ENCODE measurements at places on chromosomes 1 and 21.

DNA sequence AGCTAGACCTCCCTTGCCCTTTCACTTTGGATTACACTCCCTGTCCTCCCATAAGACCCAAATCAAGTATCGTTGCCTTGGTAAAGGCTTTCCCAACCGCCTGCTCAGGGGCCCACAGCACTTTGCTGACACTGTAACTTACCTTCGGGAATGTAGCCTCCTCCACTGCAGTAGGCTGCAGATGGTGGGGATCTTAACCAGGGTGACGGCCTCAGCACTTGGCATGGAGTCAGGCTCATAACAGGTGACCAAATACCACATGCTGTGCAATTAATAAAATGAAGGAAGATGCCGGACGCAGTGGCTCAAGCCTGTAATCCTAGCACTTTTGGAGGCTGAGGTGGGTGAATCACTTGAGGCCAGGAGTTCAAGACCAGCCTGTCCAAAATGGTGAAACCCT, 88.7 kb upstream of the IRF2BP2 start:
- DNase-seq = no peak

DNA sequence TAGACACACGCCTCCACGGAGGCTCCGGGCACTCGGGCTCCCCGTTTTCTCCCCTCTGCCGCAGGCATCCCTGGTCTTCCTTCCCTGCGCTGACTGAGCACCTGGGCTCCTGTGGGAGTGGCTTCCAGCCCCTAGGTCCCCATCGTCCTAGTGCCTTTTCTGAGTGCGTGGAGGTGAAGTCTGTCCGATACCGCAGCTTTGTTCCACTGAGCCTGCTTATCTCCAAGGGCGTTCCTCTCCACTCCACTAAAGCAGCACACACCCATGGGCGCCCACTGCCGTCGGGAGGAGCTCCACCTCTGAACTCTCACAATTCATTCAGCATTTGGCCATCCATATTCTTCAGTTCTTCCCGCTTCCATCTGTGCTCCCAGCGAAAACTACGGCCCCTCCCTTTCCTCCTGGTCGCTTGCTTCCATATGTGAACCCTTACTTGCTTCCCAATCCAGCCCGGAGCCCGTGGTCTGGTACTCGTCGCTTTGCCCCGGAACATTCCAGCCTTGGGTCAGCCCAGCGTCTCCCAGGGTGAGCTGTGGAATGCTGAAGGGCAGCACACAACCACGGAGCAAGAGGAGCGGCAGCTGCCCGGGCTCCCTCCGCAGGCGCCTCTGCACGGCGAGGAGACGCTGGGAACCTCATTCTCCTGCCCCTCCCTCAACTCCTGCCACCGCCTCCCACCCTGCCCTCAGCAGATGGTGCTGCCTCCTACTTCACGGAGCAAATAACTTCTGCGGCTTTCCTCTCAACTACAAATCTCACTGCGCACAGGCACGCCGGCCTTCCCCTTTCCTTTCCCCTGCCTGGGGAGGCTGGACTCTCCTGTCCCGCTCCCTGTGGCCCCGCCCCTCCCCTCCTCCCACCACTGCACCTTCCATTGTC, 27.5 kb downstream of the ATP8B2 start:
- peak; percentile 34 for DNase-seq

DNA sequence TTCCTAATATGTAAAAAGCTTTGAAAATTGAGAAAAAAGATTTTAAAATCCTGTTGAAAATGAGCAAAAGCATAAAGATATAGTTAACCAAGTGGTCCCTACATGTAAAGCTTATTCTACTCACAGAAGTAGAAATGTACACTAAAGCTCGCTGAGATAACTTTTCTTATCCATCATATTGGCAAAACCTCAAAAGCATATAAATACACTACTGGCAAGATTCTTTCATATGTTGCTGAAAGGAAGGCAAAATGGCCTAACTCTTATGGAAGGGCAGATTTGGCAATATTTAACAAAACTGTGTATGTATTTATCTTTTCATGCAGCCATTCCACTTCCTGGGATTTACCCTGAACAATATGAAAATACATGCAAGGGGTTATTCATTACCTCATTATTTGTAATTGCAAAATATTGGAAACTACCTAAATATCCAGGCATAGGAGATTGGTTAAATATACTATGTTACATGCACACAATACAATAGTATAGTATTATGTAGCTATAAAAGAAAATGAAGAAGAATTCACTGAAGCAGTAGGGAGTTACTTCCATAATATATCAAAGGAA, 43.2 kb upstream of the LYPLAL1 start:
- no peak for DNase-seq

- DNase-seq = peak; percentile 99
These were observed 2.1 kb downstream of the VCAM1 start for GRCh38 chr1:100721526-100722207.

DNA sequence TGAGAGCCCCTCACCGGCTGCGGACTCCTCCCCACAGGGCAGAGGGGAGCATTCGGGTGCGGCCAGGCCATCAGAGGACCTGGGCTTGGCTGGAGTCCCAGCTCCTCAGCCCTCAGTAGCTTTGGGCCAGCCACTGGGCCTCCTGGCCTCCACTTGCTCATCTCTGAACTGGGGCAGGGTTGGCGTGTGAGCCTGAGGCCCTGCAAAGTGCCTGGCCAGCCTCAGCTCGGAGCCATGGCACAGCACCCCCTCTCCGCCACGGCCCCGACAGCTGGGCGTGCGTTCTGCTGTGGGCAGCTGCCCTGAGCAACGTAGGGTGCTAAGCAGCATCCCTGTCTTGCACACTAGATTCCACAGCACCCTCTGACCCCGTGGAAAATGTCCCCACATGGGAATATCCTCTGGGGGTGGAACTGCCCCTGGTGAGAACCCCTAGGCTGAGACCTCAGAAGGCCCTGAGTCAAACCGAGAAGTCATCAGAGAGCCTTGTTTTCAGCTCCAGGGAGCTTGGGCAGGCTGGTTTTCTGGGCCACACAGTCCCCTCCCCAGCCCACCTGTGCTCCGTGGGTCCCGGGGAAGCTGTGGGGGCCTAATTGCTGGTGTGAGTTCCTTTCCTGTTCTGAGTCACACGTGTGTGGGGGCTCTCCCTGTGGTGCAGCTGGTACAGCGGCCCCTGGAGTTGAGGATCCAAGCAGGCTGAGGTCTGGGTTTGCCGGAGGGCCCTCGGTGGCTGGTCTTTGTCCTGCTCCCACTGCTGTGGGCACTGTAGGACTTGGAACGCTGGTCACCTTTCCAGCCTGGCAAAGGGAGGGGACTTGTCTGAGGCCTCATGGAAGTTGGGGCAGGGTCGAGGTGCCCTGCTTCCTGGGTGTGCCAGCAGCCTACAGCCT, 24.5 kb downstream of the TP73 start:
- no peak for DNase-seq

- no peak for DNase-seq
These were observed 2208.6 kb downstream of the MRPL39 start for GRCh38 chr21:23398726-23399125.

DNA sequence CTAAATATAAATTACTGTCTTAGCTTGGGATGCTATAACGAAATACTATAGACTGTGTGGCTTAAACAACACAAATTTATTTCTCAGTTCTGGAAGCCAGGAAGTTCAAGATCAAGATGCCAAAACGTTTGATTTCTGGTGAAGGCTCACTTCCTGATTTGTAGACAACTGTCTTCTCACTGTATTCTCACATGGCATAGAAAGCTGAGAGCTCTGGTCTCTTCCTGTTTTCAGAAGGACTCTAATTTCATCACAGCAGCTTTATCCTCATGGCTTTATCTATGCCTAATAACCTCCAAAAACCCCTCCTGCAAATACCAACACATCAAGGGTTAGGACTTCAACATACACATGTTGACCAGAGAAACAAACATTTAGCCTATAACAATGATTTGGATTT, 1795.5 kb downstream of the MRPL39 start:
- DNase-seq = no peak

DNA sequence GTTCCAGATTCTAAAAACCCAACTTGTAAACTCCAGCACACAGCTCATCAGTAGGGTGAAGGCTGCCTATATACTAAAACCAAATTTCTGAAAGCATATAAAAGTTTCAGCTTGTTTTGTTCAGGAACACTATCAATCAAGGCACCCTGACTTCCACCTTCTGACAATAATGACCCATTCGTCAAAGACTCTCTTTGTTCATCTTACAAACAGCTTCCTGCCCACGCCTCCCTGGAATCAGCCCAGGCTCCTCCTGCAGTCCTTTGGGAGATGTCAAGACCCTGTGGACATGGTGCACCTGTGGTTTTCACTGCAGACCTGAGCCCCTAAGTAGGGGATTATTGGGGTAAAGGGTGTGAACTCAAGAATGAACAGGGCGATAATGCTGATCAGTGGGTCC, 178.9 kb upstream of the CAMK1G start:
- DNase-seq = peak; percentile 49

DNA sequence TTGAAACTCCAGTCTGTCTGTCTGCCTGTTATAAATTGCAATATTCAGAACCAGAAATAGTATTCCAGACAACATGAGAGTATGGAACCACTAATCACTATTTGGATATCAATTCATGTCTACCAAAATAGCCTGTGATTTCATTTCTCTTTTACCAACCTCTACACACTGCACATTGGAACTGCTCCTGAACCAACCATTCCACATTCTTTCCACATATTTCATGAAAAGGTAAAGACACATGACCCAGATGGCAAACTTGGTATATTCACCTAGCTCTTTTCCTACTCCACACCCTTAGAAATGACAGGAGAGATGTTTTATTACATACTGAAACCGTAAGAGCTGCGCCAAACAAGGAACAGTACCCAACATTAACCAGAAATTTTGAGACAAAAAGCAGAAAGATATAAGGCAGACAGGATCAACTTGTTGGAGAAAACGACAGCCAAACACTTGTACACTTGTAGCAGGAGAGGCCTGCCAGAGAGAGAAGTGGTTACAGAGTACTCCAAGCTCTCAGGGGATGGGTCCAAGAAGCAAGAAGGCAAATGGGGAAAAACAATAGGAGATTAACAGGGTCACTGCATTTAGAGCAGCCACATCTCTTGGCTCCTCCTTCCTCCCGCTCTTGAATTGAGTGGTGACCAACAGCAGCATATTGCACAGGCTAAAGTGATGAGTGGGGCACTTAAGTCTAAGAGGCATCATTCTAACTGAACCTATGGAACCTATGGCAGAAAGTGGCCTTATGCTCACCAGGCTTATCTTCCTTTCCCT, 148.7 kb downstream of the SETD4 start:
- DNase-seq = no peak

DNA sequence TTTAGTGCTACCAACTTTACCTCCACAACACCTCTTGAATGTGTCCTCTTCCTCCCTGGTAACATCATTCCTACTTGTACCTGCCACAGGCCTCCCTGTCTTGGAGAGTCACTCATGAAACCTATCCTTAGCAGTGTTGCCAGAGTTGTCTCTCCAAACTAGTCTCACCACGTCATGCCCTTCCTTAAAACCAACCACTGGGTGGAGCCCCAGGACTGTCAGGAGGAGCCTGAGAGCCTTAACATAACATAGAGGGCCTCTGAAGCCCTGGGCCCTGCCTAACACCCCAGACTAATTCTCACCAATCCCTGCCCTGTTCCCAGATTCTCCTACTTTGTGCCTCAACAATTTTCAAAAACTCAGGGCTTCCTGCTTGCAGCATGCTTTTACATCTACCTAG, 65.3 kb downstream of the ZNF697 start:
- peak; percentile 58 for DNase-seq

- DNase-seq = no peak
These were observed 218.8 kb downstream of the NTNG1 start for GRCh38 chr1:107359472-107360241.

GRCh38 chr1:11761988-11762406, at the start of gene C1orf167:
Gene C1orf167 (plus strand): TSS chr1:11762193. CDS start chr1:11764401, 2,208 bp downstream.
- no peak for DNase-seq
